Stimulated activated CD4-positive, alpha-beta T cell treated with anti-CD3 and anti-CD28 coated beads, Interleukin-1b, Interleukin-23, amount 100 ng/mL, for 48 hours (primary cell): ENCODE measurements at places on chromosomes 11 and 22.

DNA sequence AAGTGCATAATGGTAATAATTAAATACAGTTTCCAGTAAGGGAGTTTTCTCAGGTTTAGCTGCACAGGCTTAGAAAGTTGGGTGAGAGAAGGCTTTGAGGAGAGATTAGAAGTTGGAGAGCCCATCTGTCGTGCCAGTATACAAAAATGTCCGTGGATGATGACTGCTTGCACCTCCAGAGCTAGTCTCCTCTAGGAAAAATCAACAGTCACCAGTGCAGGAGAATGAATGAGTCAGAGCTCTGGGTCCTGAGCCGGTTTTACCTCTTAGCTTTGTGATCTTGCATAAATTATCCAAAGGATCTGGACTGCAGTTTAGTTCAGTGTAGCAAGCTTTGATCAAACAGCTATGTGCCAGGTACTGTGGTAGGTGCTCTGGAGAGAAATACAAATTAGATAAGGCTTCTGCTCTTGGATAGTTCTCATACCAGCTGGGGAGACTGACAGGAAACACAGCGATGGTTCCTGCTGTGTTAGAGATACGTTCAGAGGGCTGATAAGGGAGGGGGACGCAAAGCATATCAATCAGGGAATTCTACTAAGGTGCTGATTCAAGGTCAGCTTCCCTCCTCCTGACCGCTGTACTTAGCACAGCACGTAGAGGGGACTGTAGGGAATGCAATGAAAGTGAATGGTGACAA lies 125.9 kb downstream of the TEAD1 start:
- no peak for DNase-seq

DNA sequence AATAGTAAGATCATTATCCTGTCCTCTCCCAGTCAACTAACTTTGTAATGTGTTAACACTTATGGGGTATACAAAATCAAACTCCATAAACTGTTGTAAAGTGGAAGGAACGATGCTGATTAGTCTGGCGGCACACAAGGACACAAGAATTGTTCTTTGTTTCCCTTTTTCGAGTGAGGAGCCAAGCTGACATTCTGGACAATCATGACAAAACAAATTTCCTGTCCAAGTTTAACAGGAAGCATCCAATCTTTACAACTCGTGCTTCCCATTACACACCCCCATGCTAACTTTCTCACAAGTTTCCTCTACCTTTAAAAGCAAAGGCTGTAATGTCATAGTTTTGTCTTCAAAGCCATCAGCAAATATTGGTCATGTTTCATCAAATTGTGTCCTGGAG lies 20.4 kb upstream of the LDLRAD3 start:
- DNase-seq: no peak

- no peak for DNase-seq
These were observed 21.8 kb downstream of the PIK3C2A start for GRCh38 chr11:17185938-17186337.

GRCh38 chr11:108902027-108902469 lies 237.2 kb downstream of the DDX10 start:
- DNase-seq: no peak
